ENCODE measurements at places on chromosomes 7 and 10. TPM values are rescaled to one million over a fixed set of nuclear protein-coding genes. Genes with fewer than 3 reads are reported as not detected.

The AOAH gene
- total RNA-seq, result not detected

The ERCC6 gene
- total RNA-seq, result 14.8 TPM

The SEC61G gene
- total RNA-seq, result 359 TPM

The LBX1 gene
- total RNA-seq, result not detected

The CPA2 gene
- total RNA-seq, result not detected

The FAM53B gene
- total RNA-seq, result 28.4 TPM
